ENCODE measurements at places on chromosomes 2 and 18.

GRCh38 chr2:162484551-162484950 lies 140.6 kb downstream of the GCA start:
- DNase-seq, result no peak

DNA sequence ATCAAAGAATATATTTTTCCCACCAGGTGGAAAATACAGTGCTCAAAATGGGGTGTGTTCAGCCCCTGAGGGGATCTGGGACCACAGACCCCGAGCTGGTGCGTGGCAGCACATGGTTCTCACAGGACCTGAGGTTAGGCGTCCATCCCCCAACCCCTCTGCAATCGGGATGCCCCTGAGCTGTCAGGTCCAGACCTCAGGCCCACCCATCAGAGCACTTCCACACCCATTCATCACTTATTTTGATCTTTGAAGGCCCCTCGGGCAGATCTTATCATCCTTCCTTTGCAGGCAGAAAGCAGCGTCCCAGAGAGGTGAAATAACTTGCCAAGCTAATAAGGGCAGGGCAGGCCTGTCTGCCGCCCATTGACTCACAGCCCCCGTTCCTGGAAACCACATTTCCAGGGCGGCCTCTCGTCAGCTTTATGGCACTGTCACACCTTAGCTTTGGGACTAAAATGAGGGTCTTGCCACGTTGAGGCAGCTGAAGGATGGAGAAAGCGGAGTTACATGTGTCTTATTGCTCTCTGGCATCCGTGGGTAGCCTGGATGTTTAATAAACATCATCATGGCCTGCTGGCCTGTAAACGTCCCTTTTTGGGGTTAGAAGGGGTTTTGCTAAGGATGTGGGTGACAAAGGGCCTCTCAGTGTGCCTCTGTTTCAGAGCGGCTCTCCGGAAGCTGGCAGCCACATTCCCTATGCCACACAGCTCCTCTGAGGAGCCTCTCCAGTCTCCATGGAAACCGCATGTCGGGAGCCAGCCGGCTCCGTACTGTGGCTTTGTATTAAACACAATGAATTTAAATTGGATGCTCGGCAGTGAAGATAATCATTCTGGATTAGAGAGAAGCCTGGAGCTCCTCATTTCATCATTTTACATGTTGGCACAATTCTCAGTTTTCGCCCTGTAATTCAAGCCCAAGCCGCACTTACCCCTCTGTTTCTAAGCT lies 58.3 kb upstream of the MAPRE3 start:
- DNase-seq, result peak; percentile 98

DNA sequence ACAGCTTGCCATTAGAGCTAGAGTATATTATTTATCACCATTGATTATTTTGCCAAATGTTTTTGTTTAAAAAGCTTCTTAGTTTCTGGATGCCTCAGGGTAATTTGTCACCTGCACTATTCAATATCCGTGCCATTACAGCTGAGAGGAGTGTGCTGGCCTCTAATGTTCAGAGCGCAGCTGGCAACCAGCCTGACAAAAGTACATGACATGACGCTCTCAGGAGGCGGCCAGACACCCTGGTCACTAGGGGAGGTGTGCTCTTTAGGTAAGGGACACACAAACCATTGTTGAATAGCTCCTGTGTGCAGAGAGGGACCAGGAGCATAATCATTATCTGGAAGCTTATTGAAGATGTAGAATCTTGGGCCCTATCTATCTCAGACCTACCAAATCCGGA lies 20.3 kb downstream of the LIMS1 start:
- DNase-seq, result no peak

DNA sequence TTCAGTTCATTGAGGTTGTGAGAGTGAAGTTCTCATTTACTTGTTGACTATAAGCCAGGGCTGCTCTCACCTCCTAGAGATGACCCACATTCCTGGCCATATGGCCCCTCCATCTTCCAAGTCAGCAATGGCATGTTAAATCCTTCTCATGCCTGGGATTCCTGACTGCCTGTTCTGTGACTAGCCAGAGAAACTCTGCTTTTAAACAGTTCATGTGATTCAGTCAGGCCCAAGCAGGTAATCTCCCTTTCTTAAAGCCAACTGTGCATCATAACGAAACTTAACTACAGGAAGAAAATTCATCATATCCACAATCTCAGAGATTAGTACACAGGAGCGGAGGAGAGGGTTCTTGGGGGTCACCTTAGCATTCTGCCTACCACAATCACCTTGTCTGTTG lies 11.5 kb downstream of the DPP4 start:
- DNase-seq, result no peak

GRCh38 chr2:151833984-151834383 lies 5.8 kb upstream of the ARL5A start:
- DNase-seq, result no peak

Data from brain (organoid and tissue), 16 donors.